ENCODE measurements at places on chromosomes 1 and 21.

- no peak for DNase-seq
Observed at GRCh38 chr1:181737056-181737455, 253.7 kb downstream of the CACNA1E start.

- no peak for DNase-seq
Observed at GRCh38 chr1:219085082-219085481, 88.6 kb upstream of the LYPLAL1 start.

GRCh38 chr1:93965888-93966287 is 56.7 kb upstream of the GCLM start:
- DNase-seq = no peak

- DNase-seq = no peak
Observed at GRCh38 chr1:211135342-211135950, 1.5 kb upstream of the KCNH1 start.

GRCh38 chr1:192809307-192810252 is 741 bp downstream of the RGS2 start:
- no peak for DNase-seq

GRCh38 chr21:33964706-33965325 is 49.2 kb upstream of the ATP5PO start:
- DNase-seq = no peak

GRCh38 chr1:18341291-18342069 is 139.2 kb upstream of the KLHDC7A start:
- DNase-seq = no peak

- DNase-seq = no peak
Observed at GRCh38 chr1:118899340-118899739, 88.8 kb downstream of the TBX15 start.

DNA sequence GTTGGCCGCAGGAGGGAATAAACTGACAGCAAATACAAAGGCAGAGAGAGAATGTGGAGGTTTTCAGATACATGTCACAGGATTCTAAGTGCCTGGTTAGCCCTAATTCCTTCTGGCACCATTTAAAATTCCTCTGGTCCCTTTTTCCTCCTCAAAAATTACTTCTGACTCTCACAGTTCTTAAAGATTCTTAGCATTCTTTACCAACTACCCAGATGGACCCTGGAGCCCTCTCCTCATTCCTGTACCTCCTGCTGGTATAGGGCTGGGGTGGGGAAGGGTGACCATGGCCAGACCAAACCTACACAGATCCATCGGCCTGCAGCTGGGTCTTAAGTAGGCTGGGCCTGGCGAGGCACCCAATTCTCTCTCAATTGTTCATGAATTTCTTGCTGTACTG is 7.2 kb downstream of the MKNK1 start:
- no peak for DNase-seq

DNA sequence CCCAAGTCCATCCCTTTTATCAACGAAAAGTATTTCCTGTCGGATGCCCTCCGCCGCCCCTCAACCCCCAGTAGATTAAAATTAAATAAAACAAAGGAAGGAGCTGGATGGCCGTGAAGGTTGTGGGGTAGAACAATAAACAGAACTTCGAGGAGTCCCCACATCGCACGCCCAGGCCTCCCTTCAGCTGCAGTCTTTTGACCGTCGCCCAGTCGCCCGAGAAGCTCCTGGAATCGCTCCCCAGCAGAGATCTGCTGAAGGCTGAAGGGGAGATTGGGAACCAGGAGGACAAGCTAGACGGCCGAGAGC is 905 bp downstream of the BARHL2 start:
- DNase-seq = no peak

- DNase-seq = no peak
Observed at GRCh38 chr1:90616395-90616794, 100.7 kb downstream of the BARHL2 start.

- DNase-seq = no peak
Observed at GRCh38 chr21:38984982-38985567, 179.3 kb downstream of the ETS2 start.

- no peak for DNase-seq
Observed at GRCh38 chr1:58162952-58163550, 383.5 kb downstream of the OMA1 start.

GRCh38 chr1:197915862-197916499 is 1.2 kb upstream of the LHX9 start:
- no peak for DNase-seq

DNA sequence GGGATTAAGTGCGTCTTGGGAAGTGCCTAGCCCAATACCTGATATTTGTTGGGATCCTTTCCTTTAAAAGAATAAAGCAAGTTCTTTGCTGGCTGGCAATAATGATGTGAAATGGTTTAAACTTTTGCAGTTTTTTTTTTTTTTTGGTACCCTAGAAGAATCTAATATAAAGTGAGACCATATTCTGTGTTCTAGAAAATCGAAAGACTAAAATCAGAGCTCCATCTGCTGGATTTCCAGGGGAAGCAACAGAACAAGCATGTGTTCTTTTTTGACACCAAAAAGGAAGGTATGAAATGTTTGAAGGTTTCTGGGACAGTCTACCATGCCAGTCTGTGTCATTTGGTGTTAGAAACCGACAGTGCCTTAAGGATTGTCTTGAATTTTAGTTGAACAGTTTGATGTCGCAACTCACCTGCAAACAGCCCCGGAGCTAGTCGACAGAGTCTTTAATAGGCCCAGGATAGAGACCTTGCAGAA is 6.4 kb downstream of the UTP11 start:
- no peak for DNase-seq

DNA sequence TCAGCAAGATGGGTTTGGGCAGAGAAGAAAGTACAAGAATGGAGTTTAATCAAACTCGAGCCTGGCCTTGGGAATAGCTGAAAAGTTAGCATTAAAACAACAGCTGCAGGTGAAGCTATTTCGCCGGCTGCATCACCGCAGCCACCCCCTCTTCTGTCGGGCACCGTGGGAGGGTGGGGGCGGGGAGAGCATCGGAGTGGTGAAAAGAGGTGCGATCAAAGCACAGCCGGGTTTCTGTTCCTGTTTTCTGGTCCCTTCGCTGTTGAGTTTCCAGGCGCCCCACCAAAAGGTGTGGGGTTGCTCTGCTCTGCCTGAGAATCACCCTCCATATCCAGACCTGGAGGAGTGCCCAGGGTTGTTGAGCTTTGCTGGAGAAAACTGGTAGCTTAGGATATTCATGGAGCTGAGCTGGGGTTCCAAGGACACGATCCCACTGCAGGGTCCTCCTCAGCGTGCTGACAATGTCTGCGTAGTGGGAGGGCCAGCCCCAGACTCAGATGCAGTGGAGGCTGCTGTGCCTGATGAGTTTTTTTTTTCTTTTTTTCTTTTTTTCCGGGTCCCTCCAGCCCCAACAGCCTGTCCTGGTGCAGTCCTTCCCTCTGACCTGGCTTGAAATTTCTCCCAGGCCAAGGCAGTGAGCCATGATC is 127.5 kb upstream of the C1orf174 start:
- DNase-seq = peak; percentile 81

GRCh38 chr1:220184506-220184905 is 87.7 kb downstream of the RAB3GAP2 start:
- DNase-seq = no peak

GRCh38 chr1:110083866-110084226 is 13.4 kb upstream of the ALX3 start:
- DNase-seq = no peak

GRCh38 chr1:156747742-156748669 is 3.5 kb downstream of the HDGF start:
- no peak for DNase-seq

- DNase-seq = peak; percentile 77
Observed at GRCh38 chr1:166166698-166167571, at the start of gene FAM78B. FAM78B (minus strand) TSS chr1:166167001; CDS start chr1:166166248, 753 bp downstream.

GRCh38 chr1:30462826-30463425 is 260.5 kb downstream of the MATN1 start:
- no peak for DNase-seq

DNA sequence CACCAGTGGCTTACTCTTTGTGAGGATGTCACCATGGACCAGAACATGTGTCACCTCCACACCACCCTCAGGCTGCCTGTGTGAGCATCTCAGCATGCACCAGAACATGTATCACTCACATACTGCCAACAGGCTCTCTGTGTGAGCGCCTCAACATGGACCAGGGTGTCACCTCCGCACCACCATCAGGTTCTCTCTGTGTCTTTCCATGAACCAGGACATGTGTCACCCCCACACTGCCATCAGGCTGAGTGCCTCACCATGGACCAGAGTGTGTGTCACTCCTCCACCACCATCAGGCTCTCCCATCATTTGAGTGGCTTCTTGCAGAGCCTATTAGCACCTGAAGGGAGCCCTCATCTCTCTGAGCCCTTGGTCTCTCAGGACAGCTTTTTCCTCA is 125.2 kb downstream of the ZNF648 start:
- no peak for DNase-seq

- no peak for DNase-seq
Observed at GRCh38 chr21:15152591-15152990, 87.8 kb upstream of the NRIP1 start.

All from GM12891 (cell line).